Mucosa of gallbladder (tissue), 1 donor: ENCODE measurements at places on chromosomes 13 and 19. TPM values are rescaled to one million over a fixed set of nuclear protein-coding genes. Genes with fewer than 3 reads are reported as not detected.
A peak's percentile ranks its signal among the peaks of the same experiment; 100 is the strongest.

Gene SYDE1
- total RNA-seq = 23.4 TPM

Gene ICAM1
- 8.5 TPM for total RNA-seq

GRCh38 chr19:5093297-5093928 is 124.5 kb downstream of the KDM4B start:
- no peak for DNase-seq

DNA sequence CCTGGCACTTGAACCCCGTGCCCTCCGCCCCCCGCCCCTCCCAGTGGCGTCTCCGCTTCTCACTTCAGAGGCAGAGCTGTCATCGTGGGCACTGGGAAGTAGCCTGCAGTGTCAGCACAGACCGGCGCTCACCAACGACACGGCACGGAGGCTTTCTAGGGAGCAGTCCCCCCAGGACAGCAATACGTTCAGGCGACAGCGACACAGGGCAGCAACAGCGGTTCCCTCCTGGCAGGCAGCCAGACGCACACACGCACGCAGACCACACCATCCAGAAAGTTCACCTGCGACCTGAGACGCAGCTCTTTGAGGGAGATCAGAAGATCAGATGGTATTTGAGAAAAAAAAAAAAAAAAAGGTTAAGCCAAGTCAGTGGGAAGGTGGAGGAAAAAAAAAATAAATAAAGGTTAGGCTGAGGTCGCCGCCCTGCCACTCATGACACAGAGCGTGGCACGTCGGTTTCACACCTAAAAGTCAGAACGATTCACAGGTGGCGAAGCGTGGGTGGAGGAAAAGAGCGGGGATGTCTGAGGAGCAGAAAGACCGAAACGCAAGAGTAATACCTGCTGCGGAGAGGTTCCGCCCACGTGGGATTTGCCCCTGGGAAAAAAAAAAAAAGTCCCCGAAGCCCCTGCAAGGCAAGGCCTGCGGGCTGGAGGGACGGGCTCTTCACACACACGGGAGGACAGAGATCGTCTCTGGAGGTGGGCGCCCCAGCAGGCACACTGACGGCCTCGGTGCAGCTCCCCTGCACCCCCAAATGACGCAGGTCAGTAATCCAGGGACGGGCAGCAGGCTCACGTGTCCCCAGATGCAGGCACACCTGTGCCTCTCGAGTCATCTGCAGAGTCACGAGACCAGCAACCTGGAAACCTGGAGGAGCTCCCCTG is 94.5 kb downstream of the GNG7 start:
- no peak for DNase-seq

- peak; percentile 61 for DNase-seq
These were observed 14.6 kb downstream of the FRY start for GRCh38 chr13:32045982-32046785.

- DNase-seq = no peak
These were observed 118.2 kb upstream of the SLC10A2 start for GRCh38 chr13:103184413-103184812.

DNA sequence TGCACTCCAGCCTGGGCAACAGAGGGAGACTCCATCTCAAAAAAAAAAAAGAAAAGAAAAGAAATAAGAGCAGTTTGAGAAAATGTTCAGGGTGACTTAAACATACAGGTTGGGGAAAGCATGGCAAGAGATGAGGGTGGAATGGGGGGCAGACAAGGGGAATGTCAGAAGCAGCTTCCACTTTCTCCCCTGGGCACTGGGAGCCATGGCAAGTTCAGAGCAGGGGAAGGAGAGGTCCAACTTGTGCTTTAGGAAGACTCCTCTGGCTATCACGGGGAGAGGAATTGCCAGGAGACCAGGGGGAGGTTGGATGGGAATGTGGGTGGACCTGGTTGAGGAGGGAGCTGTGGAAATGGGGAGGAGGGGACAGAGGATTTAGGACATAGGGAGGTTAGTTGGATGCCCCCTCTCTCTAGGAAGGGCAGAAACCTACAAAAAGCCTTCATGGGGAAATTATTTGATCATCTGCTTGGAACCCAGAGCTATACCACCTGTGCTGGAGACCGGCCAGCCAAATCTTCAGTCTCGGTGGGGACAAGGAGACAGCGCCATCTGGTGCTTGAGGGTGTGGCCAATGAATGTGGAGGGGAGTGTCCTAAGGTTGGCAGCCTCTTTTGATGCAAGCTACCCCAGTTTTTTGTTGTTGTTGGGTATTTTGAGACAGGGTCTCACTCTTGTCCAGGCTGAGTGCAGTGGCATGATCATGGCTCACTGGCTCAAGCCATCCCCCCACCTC is 7.3 kb upstream of the STRN4 start:
- DNase-seq = peak; percentile 51

GRCh38 chr13:113624235-113624587 is 33.8 kb downstream of the ATP4B start:
- no peak for DNase-seq

Gene ZNF541
- total RNA-seq = 1.2 TPM

DNA sequence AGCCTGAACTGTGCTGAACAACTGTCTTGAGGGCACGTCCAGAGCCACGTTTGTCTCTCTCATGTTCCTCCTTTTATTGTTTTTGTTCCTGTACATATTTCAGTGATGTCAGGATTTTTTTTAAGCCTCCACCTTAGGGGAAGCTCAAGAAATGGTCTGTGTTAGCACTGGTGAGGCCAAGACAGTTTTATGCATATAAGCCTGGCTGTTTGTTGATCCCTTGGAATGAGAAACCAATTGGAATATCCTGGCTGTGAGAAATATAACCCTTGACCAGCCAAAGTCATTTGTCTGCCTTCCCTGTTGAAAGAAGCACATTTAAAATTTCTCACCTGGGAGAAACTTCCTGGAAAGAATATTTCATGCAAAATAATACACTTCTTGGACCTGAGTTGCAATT is 115.8 kb downstream of the DNAJC15 start:
- DNase-seq = no peak

Gene APOC4
- total RNA-seq = not detected

GRCh38 chr19:10052602-10053360 is 33.3 kb upstream of the SHFL start:
- no peak for DNase-seq

- DNase-seq = no peak
These were observed 118.3 kb downstream of the DNAJC15 start for GRCh38 chr13:43141685-43142084.

- DNase-seq = peak; percentile 50
These were observed 113.2 kb upstream of the SOX21 start for GRCh38 chr13:94825507-94825906.

- DNase-seq = no peak
These were observed 1.6 kb upstream of the KRTDAP start for GRCh38 chr19:35491836-35492360.

Gene ZSWIM4
- 11.2 TPM for total RNA-seq

Gene KIR2DL4
- not detected for total RNA-seq

Gene SHISA7
- total RNA-seq = not detected

GRCh38 chr13:44780591-44781280 is 204.6 kb upstream of the TSC22D1 start:
- no peak for DNase-seq

Gene GARIN5A
- total RNA-seq = 5.0 TPM

GRCh38 chr13:56586976-56587375 is 553.7 kb upstream of the PRR20A start:
- DNase-seq = no peak

GRCh38 chr13:114325729-114326128 is 11.4 kb downstream of the CHAMP1 start:
- DNase-seq = no peak
